Cerebellar cortex (tissue), 1 donor: ENCODE measurements at places on chromosomes 7 and 10.

GRCh38 chr10:89649051-89649450, 4.0 kb upstream of the PANK1 start:
- peak; percentile 82 for DNase-seq

- DNase-seq, result no peak
These were observed 59.2 kb downstream of the ENTPD1 start for GRCh38 chr10:95815133-95815532.

DNA sequence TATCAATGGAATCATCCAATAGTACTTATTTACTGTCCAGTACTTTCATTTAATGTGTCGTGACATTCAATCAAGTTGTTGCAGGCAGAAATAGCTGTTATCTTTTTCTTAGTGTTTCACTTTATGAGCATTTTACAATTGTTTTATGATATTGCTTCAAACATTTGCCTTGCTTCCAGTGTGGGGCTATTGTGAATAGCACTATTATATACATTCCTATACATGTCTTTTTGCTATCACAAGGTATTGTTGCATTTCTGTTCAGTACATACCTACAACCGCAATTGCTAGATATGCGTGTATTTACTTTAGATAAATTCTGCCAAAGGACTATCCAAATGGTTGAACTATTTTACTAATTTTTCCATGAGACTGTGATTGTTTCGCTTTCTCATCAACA, 34.9 kb downstream of the CYP2C8 start:
- no peak for DNase-seq

DNA sequence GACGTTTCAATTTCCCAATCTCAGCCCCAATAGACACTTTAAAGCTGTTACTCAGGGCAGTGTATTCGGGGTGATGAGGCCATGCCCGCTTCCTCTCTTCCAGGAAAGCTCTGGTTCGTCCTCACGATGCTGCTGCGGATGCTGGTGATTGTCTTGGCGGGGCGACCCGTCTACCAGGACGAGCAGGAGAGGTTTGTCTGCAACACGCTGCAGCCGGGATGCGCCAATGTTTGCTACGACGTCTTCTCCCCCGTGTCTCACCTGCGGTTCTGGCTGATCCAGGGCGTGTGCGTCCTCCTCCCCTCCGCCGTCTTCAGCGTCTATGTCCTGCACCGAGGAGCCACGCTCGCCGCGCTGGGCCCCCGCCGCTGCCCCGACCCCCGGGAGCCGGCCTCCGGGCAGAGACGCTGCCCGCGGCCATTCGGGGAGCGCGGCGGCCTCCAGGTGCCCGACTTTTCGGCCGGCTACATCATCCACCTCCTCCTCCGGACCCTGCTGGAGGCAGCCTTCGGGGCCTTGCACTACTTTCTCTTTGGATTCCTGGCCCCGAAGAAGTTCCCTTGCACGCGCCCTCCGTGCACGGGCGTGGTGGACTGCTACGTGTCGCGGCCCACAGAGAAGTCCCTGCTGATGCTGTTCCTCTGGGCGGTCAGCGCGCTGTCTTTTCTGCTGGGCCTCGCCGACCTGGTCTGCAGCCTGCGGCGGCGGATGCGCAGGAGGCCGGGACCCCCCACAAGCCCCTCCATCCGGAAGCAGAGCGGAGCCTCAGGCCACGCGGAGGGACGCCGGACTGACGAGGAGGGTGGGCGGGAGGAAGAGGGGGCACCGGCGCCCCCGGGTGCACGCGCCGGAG, 2.6 kb downstream of the GJD4 start:
- DNase-seq, result no peak

DNA sequence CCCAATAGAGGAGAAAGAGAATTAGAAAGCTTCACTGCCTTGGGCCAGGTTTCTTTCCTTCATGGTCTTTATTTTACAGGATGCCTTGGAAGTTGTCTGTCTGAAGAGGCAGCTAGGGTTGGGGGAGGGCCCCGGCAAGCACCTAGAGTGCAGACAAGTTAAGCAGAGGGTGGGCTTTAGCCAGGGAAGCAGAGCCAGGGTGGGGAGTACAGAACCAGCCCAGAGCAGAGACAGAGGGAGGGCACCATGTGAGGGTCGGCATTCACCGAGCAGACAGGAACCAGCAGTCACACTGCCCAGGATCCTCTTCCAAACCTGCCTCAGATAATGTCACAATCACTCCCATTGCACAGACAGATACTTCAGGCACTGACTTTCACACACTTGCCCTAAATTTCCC, 75.9 kb downstream of the ADARB2 start:
- DNase-seq, result no peak

DNA sequence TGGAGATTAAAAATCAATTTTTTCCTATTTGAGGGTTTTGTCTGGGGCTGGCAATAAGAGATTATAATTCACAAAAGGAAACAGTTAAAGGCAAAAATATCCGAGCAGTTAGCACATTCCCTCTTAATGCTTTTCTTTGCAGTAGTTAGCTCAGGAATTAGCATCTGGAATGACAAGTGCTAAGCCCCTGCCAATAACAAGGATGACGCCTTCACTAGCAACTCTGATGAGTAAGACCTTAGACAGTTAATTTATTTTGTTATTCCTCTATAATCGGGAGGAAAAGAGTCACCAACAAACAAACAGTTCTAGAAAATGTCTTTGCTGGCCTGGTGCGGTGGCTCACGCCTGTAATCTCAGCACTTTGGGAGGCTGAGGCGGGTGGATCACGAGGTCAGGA, 151.3 kb downstream of the TRIL start:
- DNase-seq, result no peak

DNA sequence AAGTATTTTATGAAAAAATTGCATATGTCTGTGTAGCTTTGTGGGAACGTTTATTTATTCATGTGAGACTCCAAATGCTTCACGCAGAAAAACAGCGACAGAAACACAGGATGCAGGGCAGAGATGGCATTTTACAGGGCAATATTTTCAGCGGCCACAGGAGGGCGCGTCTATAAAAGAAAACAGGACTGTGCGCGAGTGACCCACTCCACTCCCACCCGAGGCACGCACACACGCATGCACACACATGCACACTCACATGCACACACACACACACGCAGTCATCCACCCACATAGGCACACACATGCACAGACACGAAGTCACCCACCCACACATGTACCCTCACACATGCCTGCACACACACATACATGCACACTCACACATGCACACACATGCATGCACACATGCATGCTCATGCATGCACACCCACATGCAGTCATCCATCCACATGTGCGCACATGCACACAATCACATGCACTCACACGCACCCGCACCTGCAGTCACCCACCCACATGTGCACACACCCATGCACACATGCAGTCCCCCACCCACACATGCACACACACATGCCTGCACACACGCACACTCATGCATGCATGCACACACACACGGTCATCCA, 96.3 kb downstream of the DNAJB6 start:
- peak; percentile 42 for DNase-seq

DNA sequence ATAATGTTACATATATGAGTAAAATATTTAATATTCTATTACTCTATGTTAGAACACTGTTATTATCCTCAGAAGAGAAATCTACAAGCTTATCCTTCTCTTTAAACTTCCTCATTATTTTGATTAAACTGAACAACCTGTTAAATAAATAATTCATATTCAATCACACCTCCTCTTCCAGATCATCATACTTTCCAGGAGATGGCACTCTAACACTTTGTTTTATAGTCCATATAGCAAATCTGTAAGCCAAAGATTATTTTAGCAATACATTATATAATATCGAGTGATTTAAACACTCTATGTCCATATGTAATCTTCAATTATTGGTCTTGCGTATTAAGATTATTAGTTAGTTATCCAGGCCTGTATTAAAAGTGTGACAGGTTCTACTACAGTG, 694.1 kb downstream of the ANKRD7 start:
- DNase-seq, result peak; percentile 15
